ENCODE measurements at places on chromosomes 2 and 18.

DNA sequence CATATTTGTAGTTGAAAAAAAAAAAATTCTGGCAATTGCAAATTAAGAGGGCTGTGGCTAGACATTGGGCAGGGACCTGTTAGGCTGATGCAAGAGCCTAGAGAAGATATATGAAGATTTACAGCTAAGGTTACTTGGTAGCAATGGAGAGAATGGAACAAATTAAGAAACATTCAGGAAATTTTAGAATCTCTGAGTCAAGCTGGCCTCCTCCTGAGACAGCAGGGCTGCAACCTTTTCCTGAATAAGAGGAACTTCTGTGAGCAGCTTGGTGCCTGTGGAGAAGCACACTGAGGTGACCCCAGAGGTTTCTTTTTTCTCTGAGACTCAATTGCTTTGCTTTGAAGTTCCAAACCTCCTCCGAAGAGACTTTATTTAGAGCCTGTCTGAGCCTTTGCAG, 118.6 kb upstream of the LRATD1 start:
- no peak for DNase-seq

DNA sequence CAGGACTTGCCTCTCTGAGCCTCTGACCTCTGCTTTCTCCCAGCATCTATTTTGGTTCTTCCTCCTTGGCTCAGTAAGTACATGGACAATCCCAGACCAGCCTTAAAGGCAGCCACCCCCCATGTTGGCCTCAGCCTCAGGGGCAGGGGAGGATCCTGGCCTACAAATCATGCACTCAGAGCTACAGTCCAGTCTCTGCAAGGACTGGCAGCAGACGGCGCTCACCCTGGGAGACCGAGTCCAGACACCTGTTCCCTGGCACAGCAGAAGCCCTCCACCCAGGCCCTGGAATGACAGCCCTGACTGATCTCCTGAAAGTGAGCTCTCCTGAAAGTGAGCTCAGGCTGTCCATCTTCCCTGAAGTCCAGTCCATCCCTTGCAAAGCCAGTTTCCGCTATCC, 25.7 kb upstream of the PTPN4 start:
- no peak for DNase-seq

GRCh38 chr18:7257426-7257740, 26.5 kb downstream of the LRRC30 start:
- no peak for DNase-seq

DNA sequence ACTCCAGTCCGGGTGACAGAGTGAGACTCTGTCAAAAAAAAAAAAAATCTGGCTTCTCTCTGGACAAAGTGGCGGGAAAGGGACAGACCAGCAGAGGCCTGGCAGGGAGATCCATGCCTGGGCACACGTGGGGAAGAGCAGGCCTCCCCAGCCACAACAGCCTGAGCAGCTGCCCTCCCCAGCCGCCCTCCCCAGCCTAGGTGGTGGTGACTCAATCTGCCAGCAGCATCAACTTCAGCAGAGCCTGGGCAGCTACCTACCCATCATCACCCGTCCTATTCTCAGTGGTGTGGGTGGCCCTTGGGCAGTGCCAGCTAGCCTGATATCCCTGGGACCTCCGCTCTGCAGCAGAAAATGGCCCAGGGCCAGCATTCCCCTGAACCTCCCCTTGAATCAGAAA, 612.4 kb downstream of the FBXO15 start:
- DNase-seq = no peak

GRCh38 chr2:239662413-239663120, 261.7 kb upstream of the HDAC4 start:
- no peak for DNase-seq

DNA sequence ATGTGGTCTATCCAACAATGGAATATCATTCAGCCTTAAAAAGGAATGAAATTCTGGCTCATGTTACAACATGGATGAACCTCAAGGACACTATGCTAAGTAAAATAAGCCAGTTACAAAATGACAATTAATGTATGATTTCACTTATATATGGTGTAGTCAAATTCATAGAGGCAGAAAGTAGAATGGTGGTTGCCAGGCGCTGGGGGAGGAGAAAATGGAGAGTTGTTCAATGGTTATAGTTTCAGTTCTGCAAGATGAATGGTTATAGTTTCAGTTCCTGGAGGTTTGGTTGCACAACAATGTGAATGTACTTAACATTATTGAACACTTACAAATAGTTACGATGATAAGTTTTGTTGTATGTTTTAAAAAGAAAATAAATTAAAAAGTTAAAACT, 79.2 kb upstream of the IL1R2 start:
- DNase-seq = no peak

GRCh38 chr2:100703213-100703612, 116.7 kb upstream of the NPAS2 start:
- no peak for DNase-seq

- DNase-seq = no peak
These were observed 90.4 kb upstream of the EML6 start for GRCh38 chr2:54632733-54633692.

DNA sequence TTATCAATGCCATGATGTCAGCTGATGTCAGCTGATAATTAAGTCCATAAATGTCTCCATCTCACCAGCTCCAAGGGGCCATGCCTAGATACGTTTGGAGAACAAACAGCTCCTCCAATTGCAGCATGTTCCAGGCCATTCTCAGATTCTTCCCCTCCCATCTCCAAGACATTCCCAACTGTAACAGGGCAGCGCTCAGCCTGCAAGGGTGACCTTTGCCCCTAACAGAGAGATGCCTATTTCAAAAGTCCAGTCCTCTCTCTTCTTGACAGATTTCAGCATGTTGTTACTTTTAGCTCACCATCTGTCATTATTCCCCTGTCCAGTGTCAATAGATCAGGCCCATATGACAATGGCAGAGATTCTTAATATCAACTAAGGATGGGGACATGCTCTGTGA, 9.9 kb downstream of the PSD4 start:
- DNase-seq = no peak

DNA sequence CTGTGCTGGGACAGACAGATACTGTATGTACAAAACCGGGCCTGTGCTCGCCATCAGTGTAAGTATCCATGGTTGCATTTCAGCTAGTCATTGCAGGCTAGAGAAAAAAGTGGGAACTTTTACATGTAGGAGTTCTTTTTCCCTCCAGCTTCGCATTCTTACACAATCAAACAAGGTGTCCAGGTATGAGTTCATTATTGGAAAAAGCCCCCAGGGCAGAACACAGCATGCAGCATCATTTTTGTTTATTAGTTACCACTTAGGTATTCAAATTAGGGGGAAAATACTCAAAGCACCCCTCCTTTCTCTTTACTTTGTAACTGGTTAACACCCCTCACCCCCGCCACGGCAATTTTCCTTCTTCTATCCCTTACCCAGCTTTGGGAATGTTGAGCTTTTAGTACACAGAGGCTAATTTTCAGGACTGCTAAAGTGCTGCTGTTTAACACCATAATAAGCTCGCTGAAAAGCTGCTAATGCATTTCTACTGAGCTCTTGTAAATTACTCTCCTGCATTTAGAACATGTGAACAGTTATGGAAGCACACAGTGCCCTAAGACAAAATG, 13.6 kb downstream of the UPP2 start:
- no peak for DNase-seq

DNA sequence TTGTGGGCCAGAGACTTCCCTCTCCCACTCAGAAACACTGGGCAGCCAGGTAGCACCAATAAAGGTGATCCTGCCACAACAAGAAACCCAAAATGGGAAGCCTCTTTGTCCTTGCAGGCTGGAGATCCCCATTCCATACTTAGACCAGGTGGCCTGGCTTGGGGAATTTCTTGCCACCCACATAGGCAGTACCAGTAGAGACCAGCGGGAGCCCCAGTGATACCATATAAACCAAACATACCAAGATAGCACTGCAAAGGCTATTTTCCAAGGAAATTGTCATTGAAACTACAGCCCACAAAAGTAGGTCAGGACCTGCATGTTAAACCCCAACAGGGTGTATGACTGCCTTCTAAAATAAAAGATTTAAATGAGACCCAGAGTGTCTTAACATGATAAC, 171.6 kb downstream of the DIS3L2 start:
- DNase-seq = no peak

GRCh38 chr2:180146541-180146940, 139.4 kb upstream of the CWC22 start:
- DNase-seq = no peak

DNA sequence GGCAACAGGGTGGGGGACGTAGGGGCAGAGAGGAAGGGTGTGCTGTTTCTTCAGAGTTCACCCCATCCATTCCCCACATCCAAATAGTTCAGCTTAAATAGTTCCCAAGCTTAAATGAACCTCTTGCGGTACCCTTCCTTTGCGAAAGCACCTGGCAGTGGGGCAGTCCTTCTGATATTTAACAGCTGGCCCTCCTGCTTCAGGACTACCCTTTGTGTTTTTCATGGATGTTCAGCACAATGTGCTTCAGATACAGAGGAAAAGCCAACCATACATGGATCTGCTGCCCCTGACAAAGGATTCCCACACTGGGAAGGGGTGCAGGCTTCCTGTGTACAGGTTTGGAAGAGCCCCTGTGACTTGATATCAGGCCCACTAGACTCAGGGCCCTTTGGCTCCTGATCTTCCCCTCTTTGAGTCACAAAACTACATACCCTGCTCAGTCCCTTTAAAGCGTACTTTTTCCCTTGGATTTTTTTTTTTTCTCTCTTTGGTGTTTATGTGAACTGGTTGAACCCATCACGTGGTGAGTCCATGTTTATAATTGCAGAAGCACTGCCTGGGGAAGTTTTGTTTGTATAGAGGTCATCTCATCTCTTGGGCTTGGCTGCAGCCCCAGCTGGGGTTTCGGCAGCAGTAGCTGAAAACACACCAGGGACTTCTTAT, 45.3 kb upstream of the IGFBP5 start:
- DNase-seq = no peak
